ENCODE measurements at places on chromosomes 4 and X.

DNA sequence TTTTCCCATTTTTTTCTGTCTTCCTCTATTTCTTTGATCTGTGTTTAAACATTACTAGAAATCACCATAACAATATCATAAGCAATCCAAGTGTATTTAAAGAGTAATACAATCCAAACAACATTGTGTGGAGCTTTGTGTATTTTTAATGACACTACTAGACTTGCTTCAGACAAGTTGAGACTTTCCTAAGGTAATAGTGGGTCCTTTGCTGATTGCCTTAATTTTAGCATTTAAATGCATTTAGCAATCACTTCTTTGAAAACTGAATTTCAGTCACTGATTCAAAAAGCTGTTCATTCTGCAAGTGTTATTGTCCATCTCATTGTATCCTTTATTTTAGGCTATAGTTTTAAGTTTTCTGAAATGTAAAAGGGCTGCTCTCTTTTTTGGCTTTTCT, 804.8 kb downstream of the ADGRL3 start:
- DNase-seq, result no peak

GRCh38 chr4:87835743-87836142, 3.0 kb downstream of the MEPE start:
- no peak for DNase-seq

DNA sequence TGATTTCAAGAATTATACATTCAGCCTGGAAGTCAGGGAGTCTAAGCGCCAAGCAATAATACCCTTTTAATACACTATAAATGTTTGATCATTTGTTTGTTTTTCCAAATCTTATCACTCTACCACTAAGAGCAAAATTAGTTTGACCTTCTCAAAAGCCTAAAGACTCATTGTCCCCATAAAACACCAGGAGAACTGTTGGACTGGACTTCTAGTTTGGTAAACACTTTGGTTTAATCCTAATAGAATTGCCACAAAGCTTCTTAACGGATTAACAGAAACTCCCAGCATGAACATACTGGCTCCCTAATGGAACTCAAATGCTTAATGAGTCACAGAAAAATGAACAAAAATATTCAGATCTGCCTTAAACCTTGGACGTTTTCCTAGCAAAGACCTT, 34.9 kb downstream of the SYTL5 start:
- DNase-seq, result no peak

DNA sequence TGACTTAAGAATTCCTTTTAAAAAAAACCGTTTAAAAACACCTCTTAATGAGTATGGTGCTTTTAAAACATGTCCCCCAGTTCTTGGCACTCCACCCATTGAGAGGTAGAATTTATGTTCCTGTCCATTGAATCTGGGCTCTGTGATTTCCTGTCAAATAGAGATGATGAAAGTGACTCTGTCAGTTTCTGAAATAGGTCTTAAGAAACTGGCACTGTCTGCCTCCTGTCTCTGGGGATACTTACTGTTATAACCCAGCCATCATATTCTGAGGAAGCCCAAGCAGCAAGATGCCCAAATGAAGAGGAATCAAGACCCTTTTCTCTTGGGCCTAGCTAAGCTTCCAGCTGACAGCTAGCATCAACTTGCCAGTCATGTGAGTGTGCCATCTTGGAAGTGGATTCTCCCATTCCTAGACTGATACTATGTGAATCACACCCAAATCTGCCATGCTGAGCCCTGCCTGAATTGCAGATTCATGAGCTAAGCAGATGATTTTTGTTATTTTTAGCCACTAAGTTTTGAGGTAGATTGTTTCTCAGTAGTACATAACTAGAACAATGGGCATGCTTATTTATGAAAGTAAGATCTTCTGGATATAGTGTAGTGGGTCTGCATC, 22.8 kb downstream of the C4orf54 start:
- no peak for DNase-seq

DNA sequence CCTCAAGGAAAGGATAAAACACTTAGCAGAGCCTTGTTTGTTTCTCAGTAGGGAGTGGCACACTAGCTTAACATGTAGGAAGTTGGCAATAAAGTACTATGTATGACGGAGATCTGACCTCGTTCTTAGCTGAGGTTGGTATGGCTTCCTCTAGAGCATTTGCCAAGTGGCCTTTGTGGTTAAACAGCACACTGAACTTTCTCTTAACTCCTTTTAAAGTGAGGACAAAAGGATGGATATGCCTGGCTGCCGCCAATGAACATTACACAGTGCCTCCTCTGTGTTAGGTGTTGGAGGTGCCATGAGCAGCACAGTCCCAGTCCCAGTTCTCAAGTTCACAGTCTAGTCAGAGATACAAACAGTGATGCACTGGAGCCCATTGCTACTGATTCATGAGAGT, 54.4 kb downstream of the VGLL1 start:
- no peak for DNase-seq

- DNase-seq, result no peak
Measured at GRCh38 chrX:120727911-120728310, 98.1 kb upstream of the C1GALT1C1 start.

DNA sequence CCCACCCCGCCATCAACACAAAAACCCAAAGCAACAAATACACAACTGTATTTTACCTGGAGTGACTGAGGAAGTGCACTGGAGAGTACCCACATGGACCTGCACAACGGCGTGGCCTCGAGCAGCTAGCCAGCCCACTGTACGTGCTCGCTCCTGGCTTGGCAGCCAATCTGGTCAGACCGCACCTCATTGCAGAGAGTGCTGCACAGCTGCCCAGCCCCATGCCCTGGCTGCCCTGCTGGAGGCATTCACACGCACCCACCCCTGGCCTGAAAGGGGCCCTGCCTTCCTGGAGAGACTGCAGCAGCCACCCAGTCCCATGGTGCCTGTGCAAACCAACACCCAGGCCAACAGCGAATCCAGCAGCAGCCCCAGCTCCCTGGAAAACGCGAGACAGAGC, 116.3 kb downstream of the GALNTL6 start:
- no peak for DNase-seq

DNA sequence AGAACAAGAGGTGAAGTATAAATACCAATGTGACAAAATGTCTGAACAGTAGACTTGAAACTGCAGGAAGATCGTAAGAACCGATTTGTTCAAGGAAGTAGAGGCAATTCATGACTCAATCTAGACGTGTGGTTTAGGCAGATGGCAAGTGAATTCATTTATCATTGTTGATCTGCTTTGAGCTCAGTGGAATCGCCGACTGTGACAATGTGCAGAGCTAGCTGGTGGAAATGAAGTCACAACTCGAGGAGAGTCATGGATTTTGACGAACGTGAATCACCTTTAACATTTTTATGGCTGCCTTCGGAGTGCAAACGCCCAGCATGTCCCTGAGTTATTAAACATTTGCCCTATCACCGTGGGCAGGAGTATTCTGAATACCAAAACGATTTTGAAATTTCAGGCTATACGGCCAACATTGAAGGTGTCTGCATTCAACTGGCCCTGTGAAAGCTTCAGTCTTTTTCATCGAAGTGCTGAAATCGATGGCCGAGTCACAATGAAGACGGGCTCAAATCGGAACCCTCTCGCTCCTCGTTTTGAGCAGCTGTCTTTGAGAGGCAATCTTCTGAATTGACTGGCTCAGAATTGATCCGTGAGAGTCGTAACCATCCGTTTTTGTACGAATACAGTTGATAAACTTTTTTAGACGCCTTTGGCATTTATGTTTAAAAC, 689 bp upstream of the OGT start:
- peak; percentile 83 for DNase-seq

GRCh38 chr4:24770032-24770584, 25.3 kb upstream of the SOD3 start:
- DNase-seq, result no peak

- DNase-seq, result no peak
Measured at GRCh38 chrX:10505726-10506125, 114.7 kb downstream of the MID1 start.

DNA sequence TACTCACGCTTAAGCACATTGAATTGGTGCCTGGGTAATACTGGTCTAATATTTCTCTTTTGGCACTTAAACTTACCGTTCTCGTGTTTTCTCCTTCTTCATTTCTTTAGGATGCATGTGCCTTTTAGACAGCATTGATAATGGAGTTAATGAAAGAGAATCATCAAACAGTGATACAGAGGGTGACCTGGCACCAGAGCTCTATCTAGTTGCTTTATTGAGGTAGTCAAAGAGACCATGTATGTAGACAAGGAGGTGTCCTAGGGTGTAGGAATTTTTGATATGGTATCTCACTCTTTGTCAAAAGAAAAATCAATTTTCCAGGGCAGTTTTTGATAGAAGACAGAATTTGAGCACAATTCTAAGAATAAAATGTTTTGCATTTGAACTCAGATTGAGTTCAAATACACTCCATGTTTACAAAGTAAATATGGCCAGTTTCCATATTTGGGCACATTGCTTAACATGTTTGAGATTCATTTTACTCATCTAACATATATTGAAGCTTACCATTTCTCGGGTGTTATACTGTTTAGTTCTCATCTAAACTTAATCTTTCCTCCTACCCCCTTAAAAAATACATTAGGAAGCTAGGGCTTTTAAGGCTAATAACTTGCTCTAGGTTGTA, 92.0 kb downstream of the WWC2 start:
- DNase-seq, result no peak

- peak; percentile 44 for DNase-seq
Measured at GRCh38 chr4:3324093-3324815, 31.4 kb downstream of the RGS12 start.

- DNase-seq, result no peak
Measured at GRCh38 chr4:55366621-55367020, 20.6 kb downstream of the SRD5A3 start.

- DNase-seq, result no peak
Measured at GRCh38 chr4:112127803-112128202, 17.5 kb upstream of the FAM241A start.

DNA sequence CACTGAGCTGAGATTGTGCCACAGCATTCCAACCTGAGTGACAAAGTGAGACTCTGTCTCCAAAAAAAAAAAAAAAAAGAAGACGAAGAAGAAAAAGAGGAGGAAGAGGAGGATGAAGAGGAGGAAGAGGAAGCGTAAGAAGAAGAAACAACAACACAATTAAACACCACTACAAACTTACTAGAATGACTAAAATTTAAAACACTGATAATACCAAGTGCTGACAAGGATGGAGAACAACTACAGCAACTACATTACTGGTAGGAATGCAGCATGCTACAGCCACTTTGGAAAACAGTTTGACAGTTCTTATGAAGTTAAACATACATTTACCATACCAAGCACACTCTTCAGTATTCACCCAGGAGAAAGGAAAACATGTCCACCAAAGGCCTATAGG, 24.1 kb downstream of the LRBA start:
- no peak for DNase-seq

- DNase-seq, result no peak
Measured at GRCh38 chr4:108426493-108426892, 193.9 kb upstream of the RPL34 start.

- DNase-seq, result no peak
Measured at GRCh38 chr4:37802068-37802666, 24.3 kb upstream of the PGM2 start.

DNA sequence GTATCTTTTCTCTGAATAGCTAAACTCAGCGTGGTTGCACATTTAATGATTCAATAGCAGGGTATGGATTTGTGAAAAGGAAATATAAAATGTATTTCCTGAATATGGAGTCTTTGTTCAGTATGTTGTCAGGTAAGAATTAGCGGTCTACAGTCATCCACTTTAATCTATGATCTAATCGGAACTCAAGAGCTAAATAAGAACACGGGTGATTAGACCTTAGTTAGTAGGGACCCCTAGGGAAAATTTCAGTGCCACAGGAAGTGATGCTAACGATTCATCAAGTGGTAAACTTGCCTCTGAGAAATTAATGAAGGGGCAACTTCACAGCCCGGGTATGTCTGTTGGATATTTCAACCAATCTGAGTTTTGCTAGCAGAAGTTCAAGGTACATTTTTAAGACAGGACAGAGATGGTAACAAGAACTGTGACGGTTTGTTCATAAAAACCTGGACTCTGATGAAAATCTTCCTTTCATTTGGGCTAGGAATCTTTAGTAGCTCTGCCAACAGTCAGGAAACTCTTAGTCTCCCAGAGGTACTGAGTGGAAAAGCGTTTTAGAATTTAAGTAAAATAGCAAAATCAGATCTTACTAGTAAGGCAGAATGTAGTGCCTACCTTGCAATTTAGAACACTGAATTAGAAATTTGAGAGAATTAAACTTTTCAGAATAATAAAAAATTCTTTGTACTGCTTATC, 47.1 kb downstream of the PCDH7 start:
- DNase-seq, result no peak

- DNase-seq, result no peak
Measured at GRCh38 chr4:185357211-185357610, 38.5 kb downstream of the LRP2BP start.

DNA sequence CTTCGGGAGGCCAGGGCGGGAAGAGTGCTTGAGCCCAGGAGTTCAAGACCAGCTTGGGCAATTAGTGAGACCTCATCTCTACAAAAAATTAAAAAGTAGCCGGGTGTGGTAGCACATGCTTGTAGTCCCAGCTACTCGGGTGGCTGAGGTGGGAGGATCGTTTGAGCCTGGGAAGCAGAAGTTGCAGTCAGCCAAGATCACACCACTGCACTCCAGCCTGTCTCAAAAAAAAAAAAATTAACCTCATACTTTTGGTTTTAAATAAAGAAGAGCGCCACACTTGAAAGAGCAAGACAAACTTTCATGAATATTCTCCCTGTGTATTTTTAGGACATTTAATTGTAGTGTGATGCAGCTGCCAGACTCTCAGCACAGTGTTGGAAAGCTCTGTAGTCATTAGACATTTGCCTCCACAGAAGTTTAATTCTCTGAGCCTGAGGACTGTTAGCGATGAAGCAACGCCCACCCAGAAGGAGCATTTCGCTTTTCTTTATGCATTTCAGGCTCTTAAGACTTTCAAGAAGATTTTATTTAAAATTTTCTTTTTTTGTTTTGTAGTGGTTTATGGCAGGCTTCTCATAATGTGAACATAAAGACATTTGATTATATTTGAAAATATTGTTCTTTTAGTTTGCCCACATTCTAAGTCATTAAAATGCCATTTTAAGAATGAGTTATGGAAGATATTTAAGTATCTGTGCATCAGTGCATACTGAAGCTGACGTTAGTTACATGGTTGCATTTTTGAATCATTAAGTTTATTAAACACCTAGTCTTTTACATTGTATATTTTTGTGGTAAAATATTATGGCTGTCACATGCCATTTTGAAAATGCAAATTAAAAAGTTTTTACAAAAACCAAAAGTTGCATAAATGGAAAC, 45.8 kb downstream of the DCLK2 start:
- no peak for DNase-seq

DNA sequence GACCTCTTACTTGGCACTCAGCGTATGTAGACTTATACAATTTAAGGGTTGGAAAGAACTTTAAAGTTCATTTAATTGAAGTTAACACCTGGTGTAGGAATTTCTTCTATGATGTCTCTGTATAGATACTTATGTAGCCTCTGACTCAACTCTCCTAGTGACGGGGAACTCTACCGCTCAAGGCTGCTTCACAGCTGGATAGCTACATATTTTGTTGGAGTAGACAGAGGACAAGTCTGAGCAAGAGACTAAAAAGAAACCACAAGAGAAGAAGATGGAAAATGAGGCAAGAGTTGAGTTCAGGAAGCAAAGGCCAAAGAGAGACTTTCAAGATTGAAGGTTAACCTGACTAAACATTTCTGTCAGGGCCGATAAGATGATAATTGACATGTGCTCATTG, 52.6 kb downstream of the GPR50 start:
- no peak for DNase-seq
